ENCODE measurements at places on chromosomes 1 and 21.

GRCh38 chr1:182784556-182785171, 4.9 kb upstream of the NPL start:
- no peak for DNase-seq

DNA sequence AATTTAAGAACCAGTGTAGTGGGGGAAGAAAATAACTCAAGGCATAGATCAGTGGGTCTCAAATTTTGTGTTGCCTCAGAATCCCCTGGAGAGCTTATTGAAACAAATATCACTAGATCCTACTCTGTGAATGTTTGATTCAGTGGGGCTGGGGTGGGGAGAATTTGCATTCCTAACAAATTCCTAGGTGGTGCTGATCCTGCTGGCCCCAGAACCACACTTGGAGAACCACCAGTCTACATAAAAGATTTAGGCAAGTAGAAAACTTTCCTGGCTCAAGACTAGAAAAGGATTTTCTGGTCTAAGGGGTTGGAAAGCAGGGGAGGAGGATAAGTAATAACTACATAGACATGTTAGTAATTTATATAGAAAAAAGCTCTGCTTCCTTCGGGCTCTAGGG, 34.1 kb upstream of the C1orf21 start:
- no peak for DNase-seq

DNA sequence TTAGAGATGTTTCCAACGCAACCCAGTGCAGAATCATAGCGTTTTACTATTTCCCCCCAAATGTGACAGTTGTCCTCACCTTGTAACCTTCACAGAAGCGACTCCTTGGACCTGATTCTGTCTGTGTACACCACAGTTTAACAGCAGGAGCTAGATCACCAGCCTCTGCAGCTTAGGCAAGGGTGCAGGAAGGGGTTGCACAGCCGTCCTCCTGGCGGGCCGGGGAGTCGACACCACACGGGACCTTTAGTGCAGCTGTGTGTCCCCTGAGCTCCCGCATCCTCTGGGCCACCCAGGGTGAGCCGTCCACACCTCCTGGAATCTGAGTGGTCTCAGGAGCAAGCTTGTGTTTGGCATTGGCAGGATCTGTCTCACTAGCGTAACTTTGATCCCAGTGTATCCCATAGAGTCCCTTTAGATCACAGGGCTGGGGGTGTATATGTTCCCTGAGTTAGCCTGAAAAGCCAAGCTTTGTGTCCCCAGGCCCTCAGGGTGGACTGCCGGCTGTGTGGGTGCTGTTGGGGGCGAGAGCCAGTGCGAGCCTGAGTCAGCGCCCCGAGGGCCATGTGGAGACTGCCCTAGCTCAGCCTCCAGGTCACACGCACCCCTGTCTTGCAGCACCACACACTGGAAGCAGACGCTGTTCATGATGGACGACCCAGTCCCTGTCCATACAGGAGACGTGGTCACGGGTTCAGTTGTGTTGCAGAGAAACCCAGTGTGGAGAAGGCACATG, 27.5 kb downstream of the PRMT2 start:
- DNase-seq: no peak

- DNase-seq: no peak
Measured at GRCh38 chr21:18023711-18024110, 204.6 kb upstream of the C21orf91 start.

- DNase-seq: no peak
Measured at GRCh38 chr1:43912607-43913006, 21.0 kb upstream of the ARTN start.

GRCh38 chr1:57522575-57522974, 98.7 kb upstream of the DAB1 start:
- DNase-seq: no peak

GRCh38 chr1:32336963-32337675, 1.1 kb upstream of the MARCKSL1 start:
- no peak for DNase-seq

- DNase-seq: no peak
Measured at GRCh38 chr1:30287976-30288375, 435.4 kb downstream of the MATN1 start.

DNA sequence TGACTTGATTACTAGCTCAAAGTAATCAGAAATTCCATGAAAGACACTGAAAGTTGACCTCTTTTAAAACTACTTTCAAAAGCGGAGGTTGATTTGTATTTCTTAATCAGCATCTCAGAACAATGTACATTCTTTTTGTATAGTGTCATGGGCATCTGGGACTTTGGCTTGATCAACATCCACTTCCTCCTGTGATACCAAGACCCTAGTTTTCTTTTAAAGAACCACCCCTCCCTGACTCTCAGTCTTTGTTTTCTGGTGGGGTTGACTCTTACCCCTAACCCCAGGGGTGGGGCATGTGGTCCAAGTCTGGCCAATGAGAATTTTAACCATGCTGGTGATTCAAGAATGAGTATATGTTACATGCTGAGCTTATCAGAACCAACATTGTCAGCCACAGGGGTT, 21.7 kb upstream of the IRF2BP2 start:
- DNase-seq: no peak

DNA sequence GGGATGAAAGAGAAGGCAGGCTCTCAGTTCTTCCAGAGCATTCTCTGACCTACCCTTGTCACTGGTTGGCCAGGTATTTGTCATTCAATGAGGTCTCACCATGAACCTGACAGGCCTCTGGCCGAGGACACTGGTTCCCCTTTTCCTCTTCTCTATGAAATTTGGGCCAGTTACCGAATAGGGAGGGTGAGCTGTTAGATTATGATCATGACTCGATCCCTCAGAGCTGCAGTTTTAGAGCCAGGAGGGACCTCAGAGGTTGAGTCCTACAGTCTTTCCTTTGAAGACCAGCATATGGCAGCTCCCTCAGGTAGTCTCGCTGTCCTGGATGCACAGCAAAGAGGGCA, 29.5 kb upstream of the CLSTN1 start:
- DNase-seq: no peak

- DNase-seq: no peak
Measured at GRCh38 chr1:92306020-92306419, 7.2 kb downstream of the RPAP2 start.

DNA sequence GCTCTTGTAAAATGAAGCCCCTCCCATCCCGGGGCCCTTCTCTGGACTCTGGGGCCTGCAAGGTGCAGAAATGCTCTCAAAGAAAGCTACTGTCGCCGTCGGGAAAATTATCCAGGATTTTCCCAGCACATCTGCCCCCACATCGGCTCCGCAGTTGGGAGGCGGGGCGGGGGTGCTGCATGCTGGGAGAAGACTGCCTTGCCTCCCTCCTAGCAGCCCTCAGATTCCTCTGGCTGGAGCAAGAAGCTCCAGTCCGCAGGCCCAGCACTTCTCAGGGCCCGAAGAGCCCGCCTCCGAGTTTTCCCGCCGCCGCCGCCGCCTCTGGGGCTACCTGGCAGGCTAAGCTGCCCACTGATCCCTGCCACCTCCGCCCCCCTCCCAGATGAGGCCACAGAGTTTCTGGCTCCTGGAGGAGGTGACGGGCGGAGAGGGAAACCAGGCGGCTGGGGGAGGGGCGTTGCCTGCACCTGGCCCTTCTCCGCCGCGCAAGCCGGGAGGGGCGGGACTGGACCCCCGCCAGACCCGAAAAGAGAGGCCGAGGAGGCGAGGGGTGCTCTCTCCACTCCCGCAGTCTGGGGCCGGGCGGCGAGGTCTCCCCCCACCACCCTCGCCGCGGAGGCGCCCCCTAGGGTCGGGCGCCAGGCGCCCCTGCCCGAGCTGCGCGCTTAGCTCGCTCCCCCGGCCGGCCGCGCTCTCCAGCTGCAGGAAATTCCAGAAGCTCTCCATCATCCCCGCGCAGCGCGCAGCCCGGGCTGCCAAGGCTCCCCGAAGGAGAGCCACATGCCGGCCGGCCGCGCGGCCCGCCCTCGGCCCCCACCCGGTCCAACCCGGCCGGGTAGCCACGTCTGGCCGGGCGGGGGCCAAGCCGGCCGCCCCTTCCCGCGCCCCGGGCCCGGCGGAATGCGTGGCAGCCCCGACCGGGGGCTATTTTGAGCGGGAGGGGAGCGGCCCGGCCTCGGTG, 28.8 kb downstream of the AHDC1 start:
- DNase-seq: peak; percentile 60

GRCh38 chr21:25717491-25718147, 17.1 kb downstream of the ATP5PF start:
- DNase-seq: no peak

- no peak for DNase-seq
Measured at GRCh38 chr1:165387505-165387904, 31.0 kb upstream of the LMX1A start.

GRCh38 chr1:44681905-44682882, 7.7 kb downstream of the ARMH1 start:
- DNase-seq: no peak

DNA sequence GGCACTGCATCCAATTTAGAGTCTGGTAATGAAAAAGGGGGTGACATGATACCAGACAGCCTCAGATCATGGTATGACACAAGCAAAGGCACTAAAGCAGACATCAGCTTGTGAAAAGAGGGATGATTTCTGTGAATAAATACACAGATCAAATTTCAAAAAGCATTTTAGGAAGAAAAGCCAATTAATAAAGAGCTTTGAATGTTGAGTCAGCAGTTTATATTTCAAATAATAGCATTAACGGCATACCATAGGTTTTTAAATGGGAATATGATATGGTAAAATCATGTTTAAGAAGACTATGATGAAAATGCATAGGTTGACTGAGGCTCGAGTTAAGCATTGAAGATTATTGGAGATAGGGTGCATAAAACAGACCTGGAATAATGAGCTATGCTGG, 13.5 kb downstream of the KCNT2 start:
- DNase-seq: no peak
